Subcutaneous preadipocyte (primary cell): ENCODE measurements at places on chromosomes 13 and 19. TPM values are rescaled to one million over a fixed set of nuclear protein-coding genes. Genes with fewer than 3 reads are reported as not detected.

RAB3D gene
- 12.7 and 15.4 TPM in 2 replicates for total RNA-seq

CEACAM20 gene
- not detected in 2 replicates for total RNA-seq

CATSPERD gene
- not detected in 2 replicates for total RNA-seq

PTPRH gene
- 5.3 and 11.4 TPM in 2 replicates for total RNA-seq

FAM124A gene
- total RNA-seq = 1.4 and 1.8 TPM in 2 replicates

HS6ST3 gene
- total RNA-seq = under 0.01 TPM in 2 replicates

LHB gene
- not detected in 2 replicates for total RNA-seq

ZNF610 gene
- total RNA-seq = 0.78 and 2.9 TPM in 2 replicates

RAB3A gene
- total RNA-seq = 1.1 and 1.2 TPM in 2 replicates

TINCR gene
- total RNA-seq = under 0.01 TPM in 1 of 2 replicates, not detected in the other

MEF2B gene
- not detected in 2 replicates for total RNA-seq

ARL11 gene
- not detected in 2 replicates for total RNA-seq
